ENCODE measurements at places on chromosomes 5 and 9. TPM values are rescaled to one million over a fixed set of nuclear protein-coding genes. Genes with fewer than 3 reads are reported as not detected.

DNA sequence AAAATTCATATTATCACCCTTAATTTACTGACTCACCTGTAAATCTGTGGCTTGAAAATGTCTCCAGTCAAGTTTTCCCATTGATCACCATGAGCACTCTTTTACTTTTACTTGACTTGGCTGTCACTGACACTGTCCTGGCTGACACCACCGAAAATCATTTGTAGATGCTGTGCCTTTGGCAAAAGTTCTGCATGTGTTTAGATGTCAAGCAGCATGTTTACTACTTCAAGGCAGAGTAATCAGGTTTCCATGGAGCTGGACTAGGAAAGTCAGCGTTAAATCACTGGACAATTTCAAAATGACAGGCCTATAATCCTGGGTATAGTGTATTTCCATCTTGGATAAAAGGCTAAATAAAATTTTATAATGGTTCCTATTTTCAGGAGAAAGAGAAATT, 1530.6 kb upstream of the CDH6 start:
- DNase-seq: no peak

GRCh38 chr5:141734501-141735229, 52.6 kb upstream of the ARAP3 start:
- no peak for DNase-seq

DNA sequence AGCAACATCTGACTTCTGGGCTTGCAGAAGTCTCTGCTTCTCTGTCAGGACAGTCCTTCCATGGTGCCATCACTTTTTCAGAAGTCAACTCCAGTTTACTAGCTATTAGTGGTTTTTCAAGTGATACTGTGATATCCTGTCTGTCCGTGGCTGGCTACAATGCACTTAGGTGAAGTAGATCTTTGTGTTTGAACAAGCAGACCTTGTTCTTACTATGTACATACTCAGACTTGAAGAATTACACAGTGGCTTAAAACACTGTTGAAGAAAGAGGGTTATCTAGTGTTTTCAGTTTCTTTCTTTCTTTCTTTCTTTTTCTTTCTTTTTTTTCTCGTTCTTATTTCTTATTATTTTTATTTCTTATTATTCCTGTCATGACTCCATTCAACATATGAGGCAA, 228.7 kb downstream of the NTRK2 start:
- DNase-seq: no peak

DNA sequence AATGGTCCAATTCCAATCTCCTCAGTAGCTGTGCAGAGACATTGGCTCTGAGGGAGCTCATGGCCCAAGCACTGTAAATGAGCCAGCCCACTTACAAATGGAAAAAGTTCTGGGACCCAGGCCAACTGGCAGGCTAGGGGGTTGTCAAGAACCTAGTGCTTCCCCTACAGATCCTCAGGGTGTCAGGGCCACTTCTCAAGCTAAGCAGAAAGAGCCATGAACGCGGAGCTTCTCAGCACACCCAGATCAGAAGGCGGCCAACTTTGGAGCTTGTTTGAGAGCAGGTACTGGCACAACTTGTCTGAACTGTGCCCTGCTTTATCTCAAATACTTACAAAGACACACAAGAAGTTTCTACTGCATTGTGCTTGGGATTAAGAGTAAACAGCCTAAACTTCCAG, 17.5 kb downstream of the TLE1 start:
- no peak for DNase-seq

DNA sequence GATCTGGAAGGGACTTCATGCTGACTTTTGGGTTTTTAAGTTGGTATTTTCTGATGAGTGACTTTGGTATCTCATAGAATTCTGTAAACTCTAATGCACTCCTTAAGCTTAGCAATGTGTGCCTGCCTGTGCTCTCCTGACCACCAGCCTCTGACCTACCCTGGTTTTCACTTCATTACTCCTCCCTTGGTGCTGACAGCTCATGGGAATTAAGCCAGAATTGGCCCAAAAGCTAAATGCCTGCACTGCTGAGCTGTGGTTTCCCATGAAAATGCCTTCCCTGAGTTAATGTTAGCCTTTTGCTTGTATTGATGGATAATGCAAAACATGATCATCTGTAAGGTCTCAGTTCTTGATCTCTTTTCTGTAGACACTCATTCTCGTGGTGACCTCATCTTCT, 308.0 kb downstream of the DOCK8 start:
- no peak for DNase-seq

DNA sequence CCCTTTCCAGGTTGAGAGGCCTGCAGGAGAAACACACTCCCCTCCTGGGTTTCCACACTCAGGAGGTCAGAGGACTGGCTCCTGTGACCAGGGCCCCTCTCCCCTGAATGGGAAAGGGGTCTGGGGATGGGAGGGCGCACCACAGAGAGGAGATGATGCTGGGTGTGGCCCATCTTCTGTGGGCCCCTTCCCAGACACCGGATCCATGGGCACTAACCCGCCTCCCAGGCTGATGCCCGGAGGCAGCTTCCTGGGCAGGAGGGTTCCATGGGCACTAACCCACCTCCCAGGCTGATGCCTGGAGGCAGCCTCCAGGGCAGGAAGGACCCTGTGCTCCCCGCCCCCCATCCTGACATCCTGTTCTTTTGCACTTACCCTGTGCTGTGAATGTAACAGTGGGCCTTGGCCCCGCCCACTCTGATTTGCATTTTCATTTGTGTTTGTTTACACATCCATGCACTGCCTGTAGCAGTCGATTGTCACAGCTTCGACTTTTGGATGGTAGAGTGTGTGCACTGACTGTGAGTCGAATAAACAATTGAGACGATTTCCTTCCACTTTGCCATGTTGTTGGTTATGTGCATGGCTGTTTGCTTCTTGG, 9.3 kb upstream of the DOLPP1 start:
- DNase-seq: no peak

- DNase-seq: no peak
These were observed 354.6 kb downstream of the ARRDC3 start for GRCh38 chr5:91028499-91028956.

- DNase-seq: no peak
These were observed 102.8 kb downstream of the HMHB1 start for GRCh38 chr5:143914756-143915155.

- DNase-seq: no peak
These were observed 26.7 kb downstream of the ERGIC1 start for GRCh38 chr5:172860520-172861443.

DNA sequence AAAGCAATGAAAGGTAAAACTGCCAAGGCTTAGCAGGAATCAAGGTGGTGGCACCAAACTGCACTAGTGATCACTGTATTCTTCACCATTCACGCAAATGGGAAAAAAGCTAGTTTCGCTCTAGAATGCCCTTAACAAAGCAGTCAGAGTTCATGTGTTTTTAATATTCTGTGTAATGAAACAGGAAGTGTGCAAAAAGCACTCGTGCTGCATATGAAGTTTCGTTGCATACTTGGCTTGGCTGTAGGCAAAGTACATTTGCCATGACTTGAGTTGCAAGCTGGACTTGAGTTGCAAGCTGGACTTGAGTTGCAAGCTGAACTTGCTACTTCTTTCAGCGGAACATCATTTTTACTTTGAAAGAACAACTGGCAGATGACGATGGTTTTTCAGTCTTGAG, 55.4 kb downstream of the FOXI1 start:
- no peak for DNase-seq

GRCh38 chr5:133400120-133400519, 212.2 kb downstream of the FSTL4 start:
- no peak for DNase-seq

- DNase-seq: no peak
These were observed 20.6 kb downstream of the PFDN1 start for GRCh38 chr5:140282266-140282665.

DNA sequence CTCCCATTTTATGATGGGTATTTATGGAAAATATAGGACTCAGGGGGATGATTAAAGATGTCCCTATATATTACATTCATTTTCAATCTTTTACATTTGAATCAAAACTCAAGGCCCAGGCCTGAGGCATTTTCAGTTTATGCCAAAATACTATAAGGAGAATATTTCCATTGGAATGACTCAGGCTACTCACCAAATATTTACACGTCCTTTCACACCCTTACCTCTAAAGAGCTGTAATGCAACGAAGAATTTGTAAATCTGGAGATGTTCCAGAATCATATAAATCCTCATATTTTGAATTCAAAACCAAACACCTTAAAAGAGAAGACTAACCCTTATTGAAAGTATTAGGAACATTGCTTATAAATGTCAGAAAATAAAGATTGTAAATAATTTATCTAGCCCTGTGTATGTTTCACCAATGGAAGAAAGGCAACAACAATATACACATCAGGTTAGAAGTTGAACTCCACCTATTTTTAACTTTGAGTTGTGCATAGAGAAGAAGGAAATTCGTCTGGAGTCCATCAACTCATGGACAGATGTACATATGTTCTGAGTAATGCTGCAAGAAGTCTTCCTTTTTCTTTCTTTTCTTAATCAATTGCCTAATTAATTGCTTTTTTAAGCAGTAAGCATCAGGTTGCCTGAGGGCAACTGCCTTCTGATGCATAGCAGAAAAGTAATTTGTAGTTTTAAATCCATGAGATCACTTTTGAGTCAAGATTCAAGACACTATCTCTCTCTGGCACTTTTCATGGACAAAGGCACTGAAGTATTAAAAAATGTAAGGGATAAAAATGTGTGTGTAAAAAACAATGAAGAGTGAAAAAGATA, 579.3 kb upstream of the RGMB start:
- no peak for DNase-seq

- no peak for DNase-seq
These were observed 140.6 kb downstream of the SEMA5A start for GRCh38 chr5:9405196-9405754.

Gene SPATA31D4
- total RNA-seq: not detected

Gene FAM200C
- not detected for total RNA-seq

Gene PRKAA1
- 123 TPM for total RNA-seq

Gene IRF1
- 639 TPM for total RNA-seq

Gene NRG2
- not detected for total RNA-seq

Gene ZDHHC21
- 7.0 TPM for total RNA-seq

Gene PCDHAC2
- total RNA-seq: not detected

Data from T-helper 17 cell (primary cell).